ENCODE measurements at places on chromosomes 12 and 14.

DNA sequence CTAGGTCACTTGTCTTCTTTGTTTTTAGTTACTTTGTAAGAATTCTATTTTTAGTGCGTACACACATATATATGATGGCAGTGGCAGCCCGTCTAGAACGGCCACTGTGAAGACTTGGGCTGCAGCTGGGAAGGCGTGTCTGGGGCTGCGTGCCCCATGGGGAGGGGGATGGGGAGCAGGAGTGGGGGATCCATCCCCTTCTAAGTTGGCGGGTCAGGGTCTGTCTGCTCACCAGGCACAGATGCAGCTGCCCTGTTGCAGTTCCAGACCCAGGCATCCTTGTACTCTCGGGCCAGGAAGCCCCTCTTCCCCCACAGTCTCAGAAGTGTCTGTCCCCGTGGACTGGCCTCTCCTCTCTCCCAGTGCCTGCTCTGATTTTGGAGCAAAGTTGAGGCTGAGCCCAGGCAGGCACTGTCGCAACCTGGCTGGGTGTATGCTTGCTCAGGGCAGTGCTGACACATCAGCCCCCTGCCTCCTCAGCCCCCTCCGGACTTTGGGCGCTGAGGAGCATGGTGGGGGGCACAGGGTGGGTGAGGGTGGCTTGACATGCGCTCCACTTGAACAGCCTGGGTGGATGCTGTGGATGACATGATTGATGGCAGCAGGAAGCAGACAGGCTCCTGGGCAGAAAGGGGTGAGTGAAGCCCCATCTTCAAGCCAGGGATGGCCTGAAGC lies 271.2 kb upstream of the NAV3 start:
- DNase-seq = no peak

- DNase-seq = no peak
Measured at GRCh38 chr14:81261176-81261575, 40.4 kb upstream of the GTF2A1 start.

- DNase-seq = peak; percentile 13
Measured at GRCh38 chr12:49825360-49825970, 2.7 kb downstream of the NCKAP5L start.

DNA sequence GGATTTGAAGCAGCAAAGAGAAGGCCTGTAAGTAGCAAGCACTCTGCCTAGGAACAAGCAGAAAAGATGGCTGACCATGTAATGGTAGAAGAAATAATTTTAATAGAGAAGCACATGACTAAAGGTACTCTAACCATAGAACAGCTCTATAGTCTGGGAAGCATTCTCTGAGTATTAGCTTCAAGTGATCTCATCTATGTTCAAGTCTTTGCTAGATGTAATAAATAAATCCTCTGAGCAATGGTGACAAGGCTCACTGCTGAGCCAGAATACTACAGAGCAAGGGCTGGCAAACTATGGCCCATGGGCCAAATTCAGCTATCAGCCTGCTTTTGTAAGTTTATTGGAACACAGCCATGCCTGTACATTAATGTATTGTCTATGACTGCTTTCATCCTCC lies 84.8 kb downstream of the PEBP1 start:
- DNase-seq = no peak

GRCh38 chr14:30375296-30375892 lies 183.6 kb upstream of the G2E3 start:
- DNase-seq = peak; percentile 61

DNA sequence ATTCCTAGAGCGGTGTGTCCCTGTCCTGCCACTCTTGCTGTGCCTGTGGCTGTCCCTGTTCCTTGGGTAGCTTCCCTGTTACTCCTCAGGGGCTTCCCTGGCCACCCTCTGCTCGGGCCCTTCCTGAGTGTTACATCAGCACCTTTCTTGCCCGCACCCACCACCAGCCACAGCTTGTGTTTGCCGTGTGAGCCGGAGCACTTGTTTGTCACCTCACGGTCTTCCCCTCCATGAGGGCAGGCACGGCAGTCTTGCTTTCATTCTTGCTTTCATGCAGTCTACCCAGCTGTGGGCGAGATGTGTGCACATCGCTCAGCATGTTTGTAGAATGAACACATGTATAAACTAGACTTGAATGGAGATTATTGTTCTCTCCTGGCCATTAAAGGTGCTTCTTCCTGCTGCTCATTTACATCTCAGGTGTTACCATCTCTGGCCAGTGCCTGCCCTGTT lies 42.0 kb downstream of the TRAF3 start:
- peak; percentile 56 for DNase-seq

DNA sequence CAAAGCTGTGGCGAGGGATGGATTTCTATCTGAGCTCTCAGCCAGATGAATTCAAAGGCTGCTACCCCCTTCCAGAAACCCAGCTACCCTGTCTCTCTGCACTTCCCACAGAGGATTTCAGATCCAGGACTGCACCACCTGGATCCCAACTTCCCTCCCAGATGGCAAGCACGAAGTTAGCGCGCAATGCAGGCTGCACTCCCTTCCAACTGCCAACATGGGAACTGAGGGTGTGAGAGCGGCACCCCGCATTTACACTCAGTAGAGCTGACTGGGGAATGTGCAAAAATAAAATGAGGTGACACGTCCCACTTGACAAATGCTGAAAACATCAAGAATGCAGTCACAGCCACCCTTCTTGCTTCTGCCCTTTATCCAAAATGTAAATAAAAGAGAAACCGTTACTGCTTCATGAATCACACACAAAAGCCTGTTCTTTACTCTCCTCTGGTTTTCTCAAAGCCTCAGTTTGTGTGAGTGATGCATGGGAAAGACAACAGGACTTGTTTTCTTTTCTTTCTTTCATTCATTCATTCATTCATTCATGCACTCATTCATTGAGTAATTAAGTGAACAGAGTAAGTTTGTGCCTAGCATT lies 85.7 kb downstream of the ITPK1 start:
- no peak for DNase-seq

DNA sequence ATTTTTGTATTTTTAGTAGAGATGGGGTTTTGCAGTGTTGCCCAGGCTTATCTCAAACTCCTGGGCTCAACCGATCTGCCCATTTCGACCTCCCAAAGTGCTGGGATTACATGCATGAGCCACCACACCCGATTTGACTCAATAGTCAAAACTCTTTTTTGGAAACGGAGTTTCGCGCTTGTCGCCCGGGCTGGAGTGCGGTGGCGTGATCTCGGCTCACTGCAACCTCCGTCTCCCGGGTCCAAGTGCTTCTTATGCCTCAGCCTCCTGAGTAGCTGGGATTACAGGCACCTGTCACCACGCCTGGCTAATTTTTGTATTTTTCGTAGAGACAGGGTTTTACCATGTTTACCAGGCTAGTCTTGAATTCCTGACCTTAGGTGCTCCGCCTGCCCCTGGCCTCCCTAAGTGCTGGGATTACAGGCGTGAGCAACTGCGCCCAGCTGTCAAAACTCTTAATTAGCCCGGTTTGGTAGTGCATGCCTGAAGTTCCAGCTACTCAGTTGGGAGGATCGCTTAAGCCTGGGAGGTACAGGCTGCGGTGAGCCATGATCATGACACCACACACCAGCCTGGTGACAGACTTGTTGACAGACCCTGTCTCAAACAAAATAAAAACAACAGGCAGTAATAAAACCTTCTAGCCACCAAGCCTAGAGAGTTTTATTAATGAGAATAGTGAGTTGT lies 12.4 kb downstream of the MED21 start:
- DNase-seq = no peak

- DNase-seq = no peak
Measured at GRCh38 chr12:130879781-130880389, 8.0 kb downstream of the RAN start.

GRCh38 chr14:99522025-99522401 lies 40.8 kb downstream of the CCNK start:
- no peak for DNase-seq

- no peak for DNase-seq
Measured at GRCh38 chr12:50788561-50788960, 24.7 kb downstream of the ATF1 start.

GRCh38 chr12:70709022-70709421 lies 71.8 kb upstream of the PTPRB start:
- no peak for DNase-seq

DNA sequence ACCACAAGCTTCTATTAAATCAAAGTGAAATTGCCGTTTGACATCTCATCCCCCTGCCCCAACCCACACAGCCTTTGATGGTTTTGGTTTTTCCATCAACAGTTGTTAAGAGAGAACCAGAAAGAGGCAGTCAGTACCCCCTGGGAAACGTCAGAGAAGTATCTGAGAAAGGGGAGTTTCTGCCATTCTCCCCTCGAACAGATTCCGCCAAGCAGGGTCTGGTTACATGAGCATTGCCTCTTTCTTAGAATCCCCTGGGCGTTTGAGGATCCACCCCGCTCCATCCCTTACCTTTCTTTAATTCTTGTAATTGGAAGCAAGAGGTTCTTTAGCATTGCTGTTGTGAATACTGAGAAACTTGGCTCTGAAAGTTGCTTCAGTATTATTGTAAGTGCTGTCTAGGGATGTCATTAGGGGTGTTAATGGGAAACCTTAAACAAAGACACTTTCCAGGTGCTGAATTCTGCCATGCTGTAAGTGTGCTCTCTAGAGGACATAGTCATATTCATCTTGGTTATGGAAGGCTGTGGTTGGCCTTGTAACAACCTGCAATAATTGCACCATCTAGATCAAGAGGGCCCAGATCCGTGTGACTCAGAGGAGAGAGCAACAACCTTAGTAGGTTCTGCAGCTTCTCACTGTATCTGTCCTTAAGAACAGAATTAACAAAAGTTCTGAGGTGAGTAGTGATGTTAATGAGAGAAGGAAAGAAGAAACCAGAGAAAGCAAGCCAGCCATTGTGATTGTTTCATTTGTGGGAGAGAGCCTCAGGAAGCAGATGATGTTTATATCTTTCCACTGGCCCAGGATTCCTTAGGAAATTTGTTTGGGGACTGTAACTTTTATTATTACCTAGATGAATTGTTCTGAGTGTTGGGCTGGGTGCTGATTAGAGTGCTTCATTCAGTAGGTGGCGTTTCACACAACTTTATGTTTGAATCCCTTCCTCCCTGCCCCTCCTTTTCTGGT lies 9.0 kb downstream of the TMBIM6 start:
- DNase-seq = no peak

DNA sequence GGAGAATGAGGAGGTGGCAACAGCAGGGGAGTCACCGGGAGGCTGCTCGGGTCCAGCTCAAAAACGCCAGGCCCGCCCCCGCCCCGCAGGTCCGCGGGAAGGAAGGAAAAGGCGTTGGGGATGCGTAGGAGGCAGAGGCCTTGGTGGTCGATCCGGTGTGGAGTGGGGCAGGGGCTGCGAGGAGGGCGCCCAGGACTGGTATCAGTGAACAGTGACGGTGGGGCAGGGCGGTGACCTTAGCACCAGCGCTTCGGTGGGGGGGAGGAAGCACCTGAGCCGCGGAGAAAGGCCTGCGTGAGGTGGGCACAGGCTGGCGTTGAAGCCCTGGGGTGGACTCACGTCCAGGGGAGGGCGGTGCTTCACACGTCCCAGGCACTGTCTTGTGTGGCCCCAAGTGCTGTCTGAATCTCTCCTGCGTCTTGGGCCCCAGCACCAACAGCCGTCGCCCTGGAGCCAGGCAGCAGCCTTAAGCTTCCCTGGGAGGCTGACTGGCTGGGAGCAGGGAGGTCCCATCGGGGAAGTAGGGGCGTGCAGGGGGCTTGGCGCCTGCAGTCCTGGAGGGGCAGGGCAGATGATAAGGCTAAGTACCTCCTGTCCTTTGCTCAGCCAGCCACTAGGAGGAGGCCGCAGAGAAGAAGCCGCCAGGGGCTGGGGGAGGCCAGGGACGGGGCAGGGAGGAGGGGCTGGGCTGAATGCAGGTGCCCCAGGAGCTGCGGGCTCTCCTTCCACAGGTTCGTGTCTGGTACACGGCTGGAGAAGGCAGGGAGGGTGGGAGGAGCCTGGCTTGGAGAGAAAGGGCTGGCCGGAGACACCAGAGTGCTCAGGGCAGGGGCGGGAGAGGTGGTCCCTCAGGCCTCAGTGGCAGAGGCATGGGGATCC lies 26.5 kb downstream of the ZBTB42 start:
- peak; percentile 63 for DNase-seq

- no peak for DNase-seq
Measured at GRCh38 chr12:126535971-126536370, 1470.7 kb downstream of the AACS start.

GRCh38 chr12:108722992-108723766 lies 8.1 kb downstream of the CORO1C start:
- DNase-seq = no peak

DNA sequence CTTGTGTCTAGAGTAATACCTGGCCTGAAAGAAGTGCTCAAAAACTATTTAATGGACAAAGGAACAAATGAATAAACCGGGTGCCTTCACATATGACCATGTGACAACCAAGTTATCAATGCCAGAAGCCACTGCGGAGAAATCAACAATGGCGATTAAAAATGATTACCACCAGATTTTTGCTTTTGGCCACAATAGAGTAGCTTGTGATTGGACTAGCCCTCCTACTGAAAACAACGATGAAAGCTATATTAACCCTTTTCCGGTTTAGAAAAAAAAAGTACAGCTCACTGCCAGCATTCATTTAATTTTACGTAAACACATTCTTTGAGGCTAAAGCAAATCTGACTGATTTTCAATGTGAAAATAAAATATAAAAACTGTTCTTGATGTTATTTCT lies 41.6 kb upstream of the TTC7B start:
- no peak for DNase-seq

Data from CD4-positive, alpha-beta T cell treated with Interferon alpha-2 for 1 hour (primary cell).